Heart left ventricle (tissue), 16 donors: ENCODE measurements at places on chromosomes 13 and 19.

DNA sequence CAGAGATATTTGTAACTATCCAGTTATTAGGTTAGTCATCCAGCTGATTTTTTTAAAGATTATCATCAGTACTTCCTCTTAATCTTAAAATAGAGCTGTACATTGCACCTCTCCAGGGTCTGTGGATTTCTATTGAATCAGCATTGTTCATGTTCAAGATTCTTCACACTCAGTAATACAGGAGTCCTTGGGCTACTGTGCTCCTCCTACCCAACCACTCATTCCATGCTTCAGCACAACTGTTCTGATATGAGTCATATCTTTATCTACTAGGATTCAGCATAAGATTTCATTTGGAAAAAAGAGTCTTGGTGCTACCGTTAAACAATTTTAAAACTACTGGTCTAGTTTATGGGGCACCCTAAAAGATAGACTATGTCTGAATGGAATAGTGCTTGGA lies 357.8 kb downstream of the DCT start:
- DNase-seq: no peak

DNA sequence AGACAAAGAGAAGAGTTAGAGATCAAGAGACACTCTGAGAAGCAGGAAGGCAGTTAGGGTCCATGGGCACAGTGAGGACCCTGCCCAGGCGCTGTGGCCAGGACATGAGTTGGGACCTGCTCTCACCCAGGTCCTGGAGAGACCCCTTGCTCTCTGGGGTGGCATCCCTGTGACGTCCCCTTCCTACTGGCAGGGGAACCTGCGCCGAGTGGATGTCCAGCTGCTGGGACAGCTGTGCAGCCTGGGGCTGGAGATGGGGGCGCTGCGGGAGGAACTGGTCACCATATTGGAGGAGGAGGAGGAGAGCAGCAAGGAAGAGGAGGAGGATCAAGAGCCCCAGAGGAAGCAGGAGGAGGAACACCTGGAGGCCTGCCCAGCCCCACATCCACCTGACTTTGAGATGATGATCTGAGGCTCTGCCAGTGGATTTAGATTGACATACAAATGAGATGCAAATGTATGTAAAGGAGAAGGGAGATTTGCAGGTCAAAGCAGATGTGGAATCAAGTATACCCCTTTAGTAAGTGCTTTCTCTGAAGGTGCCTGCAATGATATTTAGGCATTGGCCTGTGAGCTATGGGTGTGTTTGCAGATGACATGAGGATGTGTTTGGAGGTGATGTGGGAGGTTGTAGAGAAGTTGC lies 978 bp downstream of the ERICH4 start:
- DNase-seq: no peak

GRCh38 chr13:41765813-41766212 lies 195.1 kb downstream of the VWA8 start:
- DNase-seq: peak; percentile 20

DNA sequence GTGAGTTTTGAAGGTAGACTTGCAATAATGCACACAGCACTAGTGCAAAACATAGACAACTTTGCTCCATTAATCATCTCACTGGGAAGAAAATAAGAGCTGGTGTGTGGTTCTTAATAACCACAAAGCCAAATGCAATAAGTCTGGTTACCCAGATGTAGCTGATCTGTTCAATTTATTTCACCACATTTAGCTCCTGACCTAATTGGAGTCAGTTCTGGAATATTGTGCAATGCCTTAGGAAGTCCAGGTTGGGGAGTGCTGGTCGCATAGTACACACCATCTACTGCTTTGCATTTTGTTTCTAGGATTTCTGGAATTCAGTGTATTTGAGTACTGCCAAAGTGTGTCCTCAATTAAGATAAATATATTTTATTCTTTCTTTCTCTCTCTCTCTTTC lies 483.3 kb upstream of the SPRY2 start:
- no peak for DNase-seq

GRCh38 chr19:41195675-41196497 lies 2.9 kb downstream of the CYP2S1 start:
- no peak for DNase-seq

DNA sequence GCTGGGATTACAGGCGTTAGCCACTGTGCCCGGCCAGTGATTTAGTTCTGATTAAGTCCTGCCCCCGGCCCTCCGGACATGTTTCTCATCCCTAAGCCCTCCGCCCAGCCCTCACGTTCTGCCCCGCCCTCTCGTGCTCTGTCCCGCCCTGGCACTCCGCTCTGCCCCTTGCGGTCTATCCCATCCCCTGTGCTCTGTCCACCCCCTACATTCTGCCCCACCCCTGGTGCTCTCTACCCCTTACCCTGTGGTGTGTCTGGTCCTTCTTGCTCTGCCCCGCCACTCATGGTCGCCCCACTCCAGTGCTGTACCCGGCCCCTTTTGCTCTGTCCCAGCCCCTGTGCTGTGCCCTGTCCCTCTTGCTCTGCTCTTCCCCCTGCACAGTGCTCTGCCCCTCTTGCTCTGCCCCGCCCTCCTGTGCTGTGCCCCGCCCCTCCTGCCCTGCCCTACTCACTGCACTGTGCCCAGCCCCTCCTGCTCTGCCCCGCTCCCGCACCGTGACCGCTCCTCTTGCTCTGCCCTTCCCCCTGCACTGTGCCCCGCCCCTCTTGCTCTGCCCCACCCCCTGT lies 3.0 kb downstream of the GTPBP3 start:
- no peak for DNase-seq

DNA sequence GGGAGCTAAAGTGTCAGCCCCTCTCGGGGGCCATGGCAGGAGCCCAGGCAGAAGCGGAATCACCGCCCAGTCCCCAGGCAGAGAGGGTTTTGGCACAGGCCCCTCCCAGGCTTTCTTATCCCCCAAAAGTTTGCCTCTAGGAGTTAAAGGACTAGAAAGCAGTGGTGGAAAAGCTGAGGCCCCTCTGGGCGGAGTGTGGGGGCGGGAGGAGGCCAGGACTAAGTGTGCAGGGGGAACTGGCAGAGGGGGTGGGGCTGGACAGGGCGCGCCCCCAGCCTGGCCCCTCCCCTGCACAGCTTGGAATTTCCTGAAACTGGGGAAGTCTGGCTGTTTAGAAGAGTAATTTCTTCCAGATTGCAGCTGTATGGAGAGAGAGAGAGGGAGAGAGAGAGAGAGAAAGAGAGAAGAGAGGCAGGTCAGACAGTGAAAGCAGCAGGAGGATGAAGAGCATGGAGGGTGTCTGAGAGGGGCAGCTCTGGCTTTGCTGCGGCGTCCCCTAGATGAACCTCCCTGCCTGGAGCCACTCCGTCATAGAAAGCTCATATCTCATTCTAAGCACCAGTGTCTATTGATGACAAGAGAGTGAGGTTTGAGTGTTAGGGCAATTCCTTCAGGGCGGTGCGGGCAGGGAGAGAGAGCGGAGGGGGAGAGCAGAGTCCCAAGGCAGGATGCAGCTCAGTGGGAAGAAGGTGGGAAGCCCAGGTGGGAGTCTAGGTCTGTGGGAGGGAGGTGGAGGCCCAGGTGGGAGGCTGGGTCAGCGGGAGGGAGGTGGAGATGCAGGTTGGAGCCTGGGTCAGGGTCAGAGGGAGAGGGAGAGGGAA lies at the start of gene CDC42EP5:
Gene CDC42EP5 (minus strand): TSS at position 226 of the 821 bp plus-strand sequence. CDS start 7,749 bp downstream, outside the sequence.
- DNase-seq: peak; percentile 86

DNA sequence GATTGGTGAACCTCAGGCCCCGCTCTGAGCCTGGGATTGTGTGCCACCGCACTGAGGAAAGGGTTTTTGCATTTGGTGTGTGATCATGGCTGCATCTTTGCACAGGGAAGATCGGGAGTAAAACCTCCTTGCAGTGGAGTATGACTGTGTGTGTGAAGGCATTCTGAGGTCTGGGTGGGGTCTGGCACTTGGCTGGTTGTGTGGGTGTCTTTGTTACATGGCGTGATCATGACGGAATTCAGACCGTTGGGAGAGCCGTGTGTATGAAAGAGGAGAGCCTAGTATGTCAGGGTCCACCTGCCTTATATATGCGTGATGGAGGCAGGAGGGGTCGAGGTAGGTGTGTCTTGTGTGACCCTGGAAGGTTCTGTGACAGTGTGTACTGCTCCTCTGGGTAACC lies 740 bp upstream of the BEST2 start:
- no peak for DNase-seq

DNA sequence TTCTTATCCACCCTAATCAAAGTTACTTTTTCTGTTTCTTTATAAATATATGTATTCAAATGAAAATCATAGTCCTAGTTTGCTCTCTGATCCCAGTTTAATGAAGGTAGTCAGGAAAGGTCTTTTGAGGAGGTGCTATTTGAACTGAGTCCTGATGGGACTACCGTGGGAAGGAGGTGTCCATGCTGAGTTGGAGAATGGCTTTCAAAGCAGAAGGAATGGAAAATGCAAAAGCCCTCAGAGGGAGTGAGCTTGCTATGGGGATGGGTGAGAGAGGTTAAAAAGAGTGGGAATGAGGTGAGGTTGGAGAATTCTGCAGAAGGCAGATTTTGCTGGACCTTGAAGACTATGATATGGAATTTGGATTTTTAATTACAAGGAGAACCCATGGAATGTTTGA lies 193.6 kb downstream of the GPC6 start:
- no peak for DNase-seq

GRCh38 chr13:51327961-51328360 lies 11.5 kb upstream of the SERPINE3 start:
- no peak for DNase-seq

DNA sequence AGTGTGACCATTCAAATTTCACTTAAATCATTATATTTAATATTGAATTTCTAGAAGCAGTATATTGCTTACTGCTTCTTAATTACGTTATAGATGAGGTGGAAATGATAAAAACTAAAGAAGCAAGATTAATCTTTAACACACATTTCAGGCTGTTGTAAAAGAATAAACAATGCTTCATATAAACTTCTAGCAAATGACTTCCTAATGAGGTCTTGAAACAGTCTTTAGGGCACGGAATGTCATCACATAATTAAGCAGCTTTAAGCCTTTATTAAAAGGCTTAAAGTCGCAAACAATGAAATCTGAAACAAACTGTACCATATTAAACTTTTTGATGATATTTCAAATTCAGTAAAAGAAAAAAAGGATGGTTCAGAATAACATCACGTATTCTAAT lies 1.9 kb downstream of the SLITRK6 start:
- no peak for DNase-seq

GRCh38 chr13:33838647-33839046 lies 20.7 kb downstream of the RFC3 start:
- no peak for DNase-seq

- DNase-seq: no peak
Measured at GRCh38 chr19:7478843-7479227, 10.0 kb downstream of the PEX11G start.

- no peak for DNase-seq
Measured at GRCh38 chr13:80367473-80367872, 26.5 kb upstream of the SPRY2 start.

DNA sequence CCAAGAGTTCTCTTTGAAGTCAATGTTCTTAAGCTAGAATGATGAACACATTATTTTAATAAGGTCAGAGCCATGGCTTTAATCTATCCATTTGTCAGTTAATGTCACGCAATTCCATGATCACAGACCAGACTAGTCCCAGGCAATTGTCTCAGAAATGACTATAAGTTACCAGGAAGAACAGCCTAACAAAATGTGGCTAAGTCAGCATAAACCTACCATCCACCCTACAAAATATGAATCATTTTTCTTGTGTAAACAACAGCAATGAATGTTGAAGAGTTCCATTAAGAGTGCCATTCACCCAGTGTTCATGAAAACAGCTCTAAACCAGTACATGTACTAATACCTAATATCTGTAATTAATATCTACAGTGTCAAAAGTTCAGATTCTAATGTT lies 127.5 kb downstream of the KCTD12 start:
- no peak for DNase-seq

DNA sequence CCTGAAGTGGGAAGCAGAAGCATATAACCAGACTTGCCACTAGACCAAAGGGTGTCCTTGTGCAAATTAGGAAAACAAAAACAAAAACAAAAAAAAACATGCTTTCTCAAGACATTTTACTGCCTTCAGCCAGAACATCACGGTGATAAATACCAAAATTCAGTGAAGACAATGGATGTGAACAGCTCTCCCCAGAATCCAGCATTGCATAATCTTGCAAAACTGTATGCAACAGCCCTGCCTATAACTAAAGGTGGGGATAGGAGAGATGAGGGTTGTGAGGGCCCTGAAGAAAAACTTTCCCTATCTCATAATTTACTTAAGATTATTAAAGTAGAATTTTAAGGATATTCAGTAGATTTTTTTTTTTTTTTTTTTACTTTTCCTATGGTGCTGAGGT lies 24.9 kb upstream of the NDFIP2 start:
- DNase-seq: no peak

- DNase-seq: peak; percentile 3
Measured at GRCh38 chr19:45175515-45176345, 2.3 kb downstream of the TRAPPC6A start.

- DNase-seq: no peak
Measured at GRCh38 chr13:22092791-22093560, 422.1 kb downstream of the FGF9 start.
